IPS-NIHi11 (cell line): ENCODE measurements at places on chromosomes 5 and 9.
A peak's percentile ranks its signal among the peaks of the same experiment; 100 is the strongest.

- DNase-seq = no peak
These were observed 46.3 kb downstream of the NACC2 start for GRCh38 chr9:136048560-136049411.

GRCh38 chr5:151686674-151687407 lies at the start of gene SPARC:
Gene SPARC (minus strand): TSS chr5:151686915. CDS start chr5:151676188, 10,727 bp downstream.
- peak; percentile 76 for DNase-seq

- DNase-seq = no peak
These were observed 25.8 kb upstream of the COL15A1 start for GRCh38 chr9:98917746-98918487.

GRCh38 chr9:131051592-131052517 lies 42.9 kb downstream of the LAMC3 start:
- DNase-seq = no peak

- peak; percentile 60 for DNase-seq
These were observed 469 bp downstream of the AGTPBP1 start for GRCh38 chr9:85741095-85741874.

- no peak for DNase-seq
These were observed 207.0 kb downstream of the AOPEP start for GRCh38 chr9:94933511-94933828.

GRCh38 chr9:2208991-2209390 lies 193.8 kb downstream of the SMARCA2 start:
- no peak for DNase-seq

- no peak for DNase-seq
These were observed 145.3 kb downstream of the HINT1 start for GRCh38 chr5:131019601-131020315.

DNA sequence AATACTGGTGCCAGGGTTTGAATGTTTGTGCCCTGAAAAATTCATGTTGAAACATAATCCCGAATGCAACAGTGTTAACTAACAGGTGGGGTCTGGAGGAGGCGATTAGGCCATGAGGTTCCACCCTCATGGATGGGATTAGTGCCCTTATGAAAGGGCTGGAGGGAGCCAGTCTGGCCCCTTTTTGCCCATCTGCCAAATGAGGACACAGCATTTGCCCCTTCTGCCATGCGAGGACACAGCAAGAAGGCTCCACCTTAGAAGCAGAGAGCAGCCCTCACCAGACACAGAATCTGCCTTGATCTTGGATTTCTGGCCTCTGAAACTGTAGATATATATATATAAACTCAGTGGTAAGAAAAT lies 32.6 kb upstream of the RNF130 start:
- DNase-seq = no peak

DNA sequence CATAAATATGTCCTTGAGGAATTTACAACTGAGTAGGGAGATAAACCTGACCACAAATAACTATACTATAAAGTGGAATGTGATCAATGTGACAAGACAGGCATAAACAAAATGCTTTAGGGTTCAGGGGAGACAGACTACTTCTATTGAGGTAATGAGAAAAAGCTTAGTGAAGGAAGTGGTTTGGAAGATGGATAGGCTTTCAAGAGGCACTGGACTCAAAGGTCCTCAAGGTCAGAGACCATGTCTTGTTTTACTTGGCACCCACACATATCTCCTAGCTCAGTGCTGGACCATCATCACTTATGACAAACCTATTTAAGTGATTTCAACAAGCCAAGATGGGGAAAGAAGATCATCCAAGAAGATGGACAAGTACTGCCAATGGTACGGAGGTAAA lies 257.8 kb downstream of the BNC2 start:
- DNase-seq = no peak

DNA sequence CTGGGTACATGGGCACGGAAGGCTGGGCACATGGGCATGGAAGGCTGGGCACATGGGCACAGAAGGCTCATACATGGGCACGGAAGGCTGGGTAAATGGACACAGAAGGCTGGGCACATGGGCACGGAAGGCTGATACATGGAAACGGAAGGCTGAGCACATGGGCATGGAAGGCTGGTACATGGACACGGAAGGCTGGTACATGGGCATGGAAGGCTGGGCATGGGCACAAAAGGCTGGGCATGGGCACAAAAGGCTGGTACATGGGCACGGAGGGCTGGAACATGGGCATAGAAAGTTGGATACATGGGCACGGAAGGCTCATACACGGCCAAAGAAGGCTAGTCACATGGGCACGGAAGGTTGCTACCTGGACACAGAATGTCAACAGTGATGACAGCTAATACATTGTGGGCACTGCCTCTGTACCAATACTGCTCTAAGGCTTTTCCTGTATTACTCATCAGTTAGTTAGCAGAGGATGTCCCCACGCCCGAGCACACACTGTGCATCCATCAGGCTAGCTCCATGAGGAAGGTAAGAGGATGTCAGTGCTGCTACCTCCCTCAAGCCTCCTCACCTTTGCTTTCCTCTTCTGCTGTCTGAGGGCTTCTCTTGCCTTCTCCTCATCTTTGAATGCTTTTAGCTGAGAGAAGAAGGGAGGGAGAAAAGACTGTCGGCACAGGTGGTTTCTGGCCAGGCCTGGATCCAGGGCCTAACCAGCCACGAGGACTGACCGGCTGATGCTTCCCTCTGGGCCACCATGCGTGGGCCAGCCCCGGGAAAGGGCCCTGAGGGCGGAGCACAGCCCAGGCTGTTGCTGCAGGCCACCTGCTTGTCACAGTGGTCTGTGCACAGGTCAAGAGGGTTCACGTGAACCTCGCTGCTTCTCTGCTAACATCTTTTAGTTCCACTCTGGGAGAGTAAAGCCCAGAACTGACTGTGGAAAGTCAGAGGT lies 14.3 kb downstream of the GPX3 start:
- DNase-seq = no peak

- DNase-seq = no peak
These were observed 361.1 kb upstream of the NUDT12 start for GRCh38 chr5:103923616-103924168.

DNA sequence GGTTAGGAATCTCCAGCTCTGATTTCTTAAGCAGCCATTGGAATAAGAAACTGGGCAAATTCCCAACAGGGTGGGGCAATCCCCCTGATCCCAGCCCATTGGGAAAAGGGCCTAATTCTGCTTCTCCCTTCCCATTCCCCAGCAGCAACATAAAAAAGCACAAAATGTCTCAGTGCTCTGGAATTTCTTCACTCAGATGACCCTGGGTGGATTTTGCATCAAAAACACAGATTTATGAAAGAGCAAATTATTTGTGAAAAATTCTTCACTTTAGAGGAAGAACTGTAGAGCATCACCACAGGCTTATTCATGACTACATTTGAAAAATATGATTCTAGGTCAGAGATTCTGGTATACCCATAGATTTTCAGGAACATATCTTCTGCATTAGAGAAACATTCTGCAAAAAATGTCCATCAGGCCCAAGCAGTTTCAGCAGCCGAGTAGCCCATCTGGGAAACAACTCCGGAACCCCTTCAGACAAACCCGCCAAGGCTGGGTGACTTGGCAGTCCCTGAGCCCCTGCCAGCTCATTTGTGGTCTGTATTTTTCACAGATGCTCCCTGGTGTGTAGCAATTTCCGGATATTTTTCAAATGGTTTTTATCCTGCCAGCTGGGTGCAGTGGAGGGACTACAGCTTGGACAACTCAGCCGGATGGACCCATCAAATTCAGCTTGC lies 102.1 kb upstream of the RANBP3L start:
- no peak for DNase-seq

DNA sequence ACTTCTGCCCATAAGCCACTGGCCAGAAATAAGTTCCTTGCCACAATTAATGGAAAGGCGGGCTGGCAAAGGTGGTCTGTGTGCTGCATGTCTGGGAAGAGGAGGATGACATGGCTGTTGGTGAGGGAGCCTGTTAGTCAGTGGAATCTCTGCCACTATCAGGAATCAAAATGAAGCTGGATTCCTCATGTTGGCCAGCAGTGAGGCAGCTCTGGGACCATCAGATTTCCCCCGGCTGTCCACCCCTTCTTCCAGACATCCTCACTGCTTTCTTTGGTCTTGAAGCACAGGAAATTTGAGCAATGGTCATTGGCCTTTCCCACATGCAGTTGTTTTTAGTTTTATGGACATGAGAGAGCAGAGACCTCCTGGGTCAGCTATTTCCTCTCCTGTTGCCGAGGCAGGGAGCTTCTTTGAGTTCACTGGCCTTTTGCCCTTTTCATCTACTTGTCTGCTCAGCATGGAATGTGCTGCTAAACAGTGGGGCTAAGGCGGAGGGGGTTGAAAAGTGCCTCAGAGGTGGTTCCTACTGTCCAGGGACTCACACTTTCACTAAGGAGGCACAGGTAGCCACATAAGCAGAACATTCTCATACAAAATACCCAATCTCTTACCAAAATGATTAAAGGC lies 34.8 kb upstream of the NEURL1B start:
- DNase-seq = no peak

- peak; percentile 82 for DNase-seq
These were observed 7.9 kb downstream of the SLC6A3 start for GRCh38 chr5:1437226-1437829.

DNA sequence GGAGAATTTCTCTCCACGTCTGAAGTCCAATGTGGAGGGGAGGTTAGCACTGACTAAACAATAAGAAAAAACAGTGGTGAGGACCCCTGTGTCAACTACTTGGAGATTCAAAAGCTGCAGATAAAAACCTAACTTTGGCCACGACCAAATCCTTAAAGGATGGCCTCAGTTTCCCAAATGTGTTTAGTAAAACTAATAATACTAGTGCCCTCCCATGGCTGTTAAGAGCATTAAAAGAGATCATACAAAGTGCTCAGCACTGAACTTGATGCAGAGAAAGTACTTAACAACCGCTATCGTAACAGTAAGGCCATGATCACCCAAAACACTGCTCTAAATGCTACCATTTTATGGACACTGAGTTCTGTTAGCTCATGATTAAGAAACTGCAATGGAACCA lies 288.4 kb downstream of the EBF1 start:
- DNase-seq = no peak

- DNase-seq = no peak
These were observed 182.4 kb downstream of the ACTL7B start for GRCh38 chr9:108673386-108673785.

- no peak for DNase-seq
These were observed 315.7 kb downstream of the MAT2B start for GRCh38 chr5:163821142-163821541.
